Astrocyte of the hippocampus (primary cell): ENCODE measurements at places on chromosomes 6 and 20.
A peak's percentile ranks its signal among the peaks of the same experiment; 100 is the strongest.

GRCh38 chr6:29965873-29966601 lies 23.7 kb downstream of the HLA-A start:
- DNase-seq, result peak; percentile 89

- peak; percentile 55 for DNase-seq
Measured at GRCh38 chr6:136608991-136609390, 58.8 kb upstream of the MAP7 start.

DNA sequence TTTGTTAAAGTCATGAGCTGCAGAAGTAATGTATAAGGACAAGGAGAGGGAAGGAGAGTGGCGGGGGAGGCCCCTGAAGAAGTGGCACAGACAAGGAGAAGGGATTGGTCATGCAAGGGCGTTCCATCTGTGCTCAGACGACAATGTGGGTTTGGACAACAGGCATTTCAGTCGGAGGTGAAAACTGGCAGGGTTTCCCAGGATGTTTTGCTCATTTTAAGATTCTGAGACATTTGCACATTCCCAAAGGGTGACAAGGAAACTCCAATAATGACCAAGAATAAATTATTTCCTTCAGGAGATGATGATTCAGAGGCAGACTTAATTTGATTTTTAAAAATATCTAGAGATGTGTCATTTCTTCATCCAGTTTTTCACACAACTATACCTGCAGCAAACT lies 181.8 kb downstream of the HIVEP2 start:
- peak; percentile 91 for DNase-seq

DNA sequence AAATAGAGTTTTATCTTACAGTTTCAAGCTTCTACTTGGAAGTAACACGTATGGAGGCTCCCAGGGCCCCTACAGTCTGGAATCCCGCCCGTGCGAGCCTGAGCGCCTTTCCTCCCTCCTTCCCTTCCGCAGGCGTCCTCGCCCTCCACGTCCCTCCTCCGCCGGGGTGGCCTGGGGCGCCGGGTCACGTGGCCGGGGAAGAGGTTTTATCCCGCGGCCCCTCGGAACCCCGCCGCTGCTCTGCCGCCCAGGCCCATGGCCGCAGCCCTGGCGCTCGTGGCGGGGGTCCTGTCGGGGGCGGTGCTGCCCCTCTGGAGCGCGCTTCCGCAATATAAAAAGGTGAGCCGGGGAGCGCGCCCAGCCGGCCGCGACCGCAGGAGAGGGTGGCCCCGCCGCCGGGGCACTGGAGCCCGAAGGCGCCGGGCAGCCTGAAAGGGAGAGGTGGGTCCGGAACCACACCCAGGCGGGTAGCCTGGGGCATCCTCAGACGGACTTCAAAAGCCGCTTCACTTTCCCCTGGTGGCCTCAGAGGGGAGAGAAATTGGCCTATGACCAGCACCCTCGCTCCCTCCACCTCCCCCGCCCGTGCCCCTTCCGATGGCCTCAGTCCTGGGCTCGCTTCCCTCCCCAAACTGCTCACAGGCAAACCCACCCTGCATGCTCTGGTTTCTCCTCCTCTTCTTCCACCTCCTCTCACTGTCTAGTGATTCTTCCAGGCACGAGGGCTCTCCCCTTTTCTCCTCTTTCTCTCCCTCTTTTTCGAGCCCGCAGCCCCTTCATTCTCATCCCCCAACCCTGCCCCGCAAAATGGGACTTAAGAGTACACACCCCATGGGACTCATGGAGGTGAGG lies at the start of gene CLPSL2:
TSS of gene CLPSL2 (plus strand) at position 235 of the 852 bp plus-strand sequence. CDS start at position 256, 21 bp downstream.
- DNase-seq, result peak; percentile 23

- DNase-seq, result peak; percentile 34
Measured at GRCh38 chr6:148750838-148751792, 4.3 kb downstream of the UST start.

DNA sequence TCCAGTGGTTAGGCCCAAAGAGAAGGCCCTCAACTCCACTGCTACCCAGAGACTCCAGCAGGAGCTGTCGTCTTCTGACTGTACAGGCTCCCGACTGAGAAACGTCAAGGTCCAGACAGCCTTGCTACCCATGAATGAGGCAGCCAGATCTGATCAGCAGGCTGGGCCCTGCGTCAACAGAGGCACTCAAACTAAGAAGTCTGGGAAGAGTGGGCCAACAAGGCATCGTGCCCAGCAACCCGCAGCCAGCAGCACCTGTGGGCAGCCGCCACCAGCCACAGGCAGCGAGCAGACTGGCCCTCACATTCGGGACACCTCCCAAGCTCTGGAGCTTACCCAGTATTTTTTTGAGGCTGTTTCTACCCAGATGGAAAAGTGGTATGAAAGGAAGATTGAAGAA lies 8.1 kb downstream of the LYRM2 start:
- DNase-seq, result no peak

DNA sequence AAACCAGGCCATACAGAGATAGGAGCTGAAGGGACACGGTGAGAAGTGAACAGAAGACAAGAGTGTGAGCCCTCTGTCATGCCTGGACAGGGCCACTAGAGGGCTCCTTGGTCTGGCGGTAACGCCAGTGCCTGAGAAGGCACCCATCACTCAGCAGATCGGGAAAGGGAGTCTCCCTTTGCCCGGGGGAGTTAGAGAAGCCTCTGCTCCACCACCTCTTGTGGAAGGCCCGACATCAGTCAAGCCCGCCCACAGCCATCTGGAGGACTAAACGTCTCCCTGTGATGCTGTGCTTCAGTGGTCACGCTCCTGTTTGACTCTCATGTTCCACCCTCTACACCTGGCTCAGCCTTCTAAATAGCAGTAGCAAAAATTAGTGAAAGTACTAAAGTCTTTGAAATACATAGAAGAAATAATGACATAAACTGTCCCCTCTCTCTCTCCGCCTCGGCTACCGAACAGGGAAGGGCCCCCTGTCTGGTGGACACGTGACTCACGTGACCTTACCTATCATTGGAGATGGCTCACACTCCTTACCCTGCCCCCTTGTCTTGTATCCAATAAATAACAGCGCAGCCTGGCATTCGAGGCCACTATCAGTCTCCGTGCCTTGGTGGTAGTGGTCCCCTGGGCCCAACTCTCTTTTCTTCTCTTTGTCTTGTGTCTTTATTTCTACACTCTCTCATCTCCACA lies 66.7 kb downstream of the RPP21 start:
- DNase-seq, result peak; percentile 53

GRCh38 chr6:63572747-63573075 lies 431 bp downstream of the LOC128125822 start:
- DNase-seq, result no peak

GRCh38 chr20:18645851-18646250 lies 58.0 kb downstream of the DTD1 start:
- peak; percentile 38 for DNase-seq

- DNase-seq, result no peak
Measured at GRCh38 chr6:161919691-161920090, 645.8 kb upstream of the AGPAT4 start.

DNA sequence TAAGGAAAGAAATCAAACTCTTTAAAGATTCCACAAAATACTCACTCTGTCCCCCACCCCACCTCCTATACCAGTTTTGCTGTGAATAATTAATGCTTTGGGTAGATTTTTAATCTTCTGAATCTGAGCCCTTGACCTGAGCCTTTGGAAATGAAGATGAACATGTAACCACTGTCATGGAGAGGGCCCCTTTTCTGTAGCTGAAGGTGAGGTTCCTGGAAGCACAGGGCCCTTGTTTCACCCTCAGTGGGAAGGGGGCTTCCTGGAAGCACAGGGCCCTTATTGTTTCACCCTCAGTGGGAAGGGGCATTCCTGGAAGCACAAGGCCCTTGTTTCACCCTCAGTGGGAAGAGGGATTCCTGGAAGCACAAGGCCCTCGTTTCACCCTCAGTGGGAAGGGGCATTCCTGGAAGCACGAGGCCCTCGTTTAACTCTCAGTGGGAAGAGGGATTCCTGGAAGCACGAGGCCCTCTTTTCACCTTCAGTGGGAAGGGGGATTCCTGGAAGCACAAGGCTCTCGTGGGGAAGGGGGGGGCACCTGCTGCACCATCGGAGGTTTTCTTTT lies 75.7 kb downstream of the DACT2 start:
- no peak for DNase-seq

DNA sequence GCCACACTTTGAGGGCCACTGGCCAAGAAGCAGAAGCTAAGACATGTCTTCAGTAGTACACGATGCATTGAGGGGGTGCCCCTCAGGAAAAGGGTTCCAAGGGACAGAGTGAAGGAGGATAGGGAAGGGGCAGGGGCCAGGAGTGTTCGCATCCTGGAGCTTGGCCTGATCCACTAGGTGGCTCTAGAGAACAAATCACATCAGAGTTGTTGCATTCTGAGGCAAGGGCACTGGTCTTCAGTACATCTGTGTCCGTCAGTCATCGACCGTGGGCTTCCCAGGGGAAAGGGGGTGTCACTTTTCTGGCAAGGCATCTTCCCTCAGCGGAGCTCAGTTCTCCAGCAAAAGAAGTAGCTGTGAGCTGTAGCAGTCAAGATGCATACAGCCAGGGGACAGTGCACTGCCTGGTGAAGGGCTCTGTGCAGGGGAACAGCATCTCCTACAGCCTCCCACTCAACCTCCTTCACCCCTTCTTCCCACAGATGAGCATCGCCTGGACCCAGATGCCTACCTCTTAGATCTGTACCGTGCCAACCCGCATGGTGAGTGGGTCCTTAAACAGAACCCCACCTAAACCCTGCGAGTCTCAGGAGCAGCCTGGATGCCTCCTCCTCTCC lies 47.8 kb downstream of the ARHGAP40 start:
- DNase-seq, result peak; percentile 42

- no peak for DNase-seq
Measured at GRCh38 chr6:40806256-40806864, 219.2 kb upstream of the LRFN2 start.

GRCh38 chr20:44962483-44962882 lies 2.3 kb upstream of the TOMM34 start:
- no peak for DNase-seq

GRCh38 chr6:41555326-41556300 lies 9.4 kb downstream of the FOXP4 start:
- DNase-seq, result no peak

DNA sequence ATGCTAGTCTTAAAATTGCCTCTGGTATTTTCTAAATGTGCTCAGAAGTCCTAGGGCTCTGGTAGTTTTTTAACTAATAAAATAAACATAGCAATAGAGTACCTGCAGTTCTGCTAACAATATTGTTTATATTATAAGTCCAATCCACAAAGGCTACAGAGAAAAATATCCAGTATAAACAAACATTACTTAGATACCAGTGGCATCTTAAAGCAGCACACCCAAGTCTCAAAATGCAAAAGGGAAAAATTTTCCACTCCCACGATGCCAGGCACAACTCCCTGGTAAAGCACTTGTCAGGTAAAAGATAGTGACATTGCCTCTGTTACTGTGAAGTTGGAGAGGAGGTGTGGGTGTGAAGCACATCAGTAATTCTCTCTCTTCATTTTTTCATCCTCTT lies 123.3 kb downstream of the OGFRL1 start:
- no peak for DNase-seq

DNA sequence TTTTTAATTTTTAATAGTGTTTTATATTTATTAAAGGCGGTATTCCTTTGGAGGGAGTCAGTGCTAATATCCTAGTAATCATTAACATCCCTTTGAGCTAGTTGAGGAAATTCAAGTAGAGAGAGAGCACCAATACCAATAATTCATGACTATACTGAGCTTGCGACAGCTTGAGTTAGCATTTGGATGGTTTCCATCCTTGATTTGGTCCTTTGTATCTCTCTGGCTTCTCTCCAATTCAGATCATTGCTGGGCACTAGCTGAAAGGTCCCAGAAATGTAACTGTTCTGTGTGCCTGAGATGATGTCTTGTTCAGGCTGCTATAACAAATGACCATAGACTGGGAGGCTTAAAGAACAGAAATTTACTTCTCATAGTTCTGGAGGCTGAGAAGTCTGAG lies 77.0 kb downstream of the RNF144B start:
- DNase-seq, result no peak

GRCh38 chr20:17680836-17681725 lies 961 bp downstream of the RRBP1 start:
- peak; percentile 92 for DNase-seq

GRCh38 chr6:42118162-42119001 lies 24.0 kb downstream of the C6orf132 start:
- peak; percentile 67 for DNase-seq

- DNase-seq, result no peak
Measured at GRCh38 chr20:49578436-49578835, 10.5 kb upstream of the PTGIS start.

- no peak for DNase-seq
Measured at GRCh38 chr6:14381829-14382677, 264.5 kb downstream of the CD83 start.

GRCh38 chr6:119669221-119669620 lies 319.7 kb upstream of the MAN1A1 start:
- no peak for DNase-seq

DNA sequence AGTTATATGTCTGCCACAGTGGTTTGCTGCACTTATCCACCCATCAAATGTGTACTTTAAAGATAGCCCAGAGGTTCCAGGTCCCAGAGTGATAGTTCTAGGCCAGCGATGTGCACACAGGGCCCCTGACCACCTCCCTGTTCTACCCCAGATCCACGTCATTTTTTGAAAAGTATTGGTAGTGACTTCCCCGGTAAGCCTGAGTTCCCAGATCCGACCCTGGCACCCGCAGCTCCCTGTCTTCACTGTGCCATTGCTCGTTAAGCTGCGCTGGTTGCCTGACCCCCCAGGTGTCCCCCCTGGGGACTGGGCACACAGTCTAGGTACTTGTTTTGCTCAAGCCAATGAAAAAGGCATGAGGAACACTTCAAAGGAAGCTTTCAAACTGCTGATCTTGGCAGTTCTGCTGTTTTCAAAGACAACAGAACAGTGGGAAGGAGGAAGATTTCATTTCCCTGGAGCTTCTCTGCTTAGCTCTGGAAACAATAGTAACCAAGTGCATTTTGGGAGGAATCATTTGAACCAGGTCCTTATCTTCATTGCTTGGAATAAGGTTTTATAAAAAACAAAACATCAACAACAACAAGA lies 116.3 kb upstream of the TAB2 start:
- DNase-seq, result no peak

DNA sequence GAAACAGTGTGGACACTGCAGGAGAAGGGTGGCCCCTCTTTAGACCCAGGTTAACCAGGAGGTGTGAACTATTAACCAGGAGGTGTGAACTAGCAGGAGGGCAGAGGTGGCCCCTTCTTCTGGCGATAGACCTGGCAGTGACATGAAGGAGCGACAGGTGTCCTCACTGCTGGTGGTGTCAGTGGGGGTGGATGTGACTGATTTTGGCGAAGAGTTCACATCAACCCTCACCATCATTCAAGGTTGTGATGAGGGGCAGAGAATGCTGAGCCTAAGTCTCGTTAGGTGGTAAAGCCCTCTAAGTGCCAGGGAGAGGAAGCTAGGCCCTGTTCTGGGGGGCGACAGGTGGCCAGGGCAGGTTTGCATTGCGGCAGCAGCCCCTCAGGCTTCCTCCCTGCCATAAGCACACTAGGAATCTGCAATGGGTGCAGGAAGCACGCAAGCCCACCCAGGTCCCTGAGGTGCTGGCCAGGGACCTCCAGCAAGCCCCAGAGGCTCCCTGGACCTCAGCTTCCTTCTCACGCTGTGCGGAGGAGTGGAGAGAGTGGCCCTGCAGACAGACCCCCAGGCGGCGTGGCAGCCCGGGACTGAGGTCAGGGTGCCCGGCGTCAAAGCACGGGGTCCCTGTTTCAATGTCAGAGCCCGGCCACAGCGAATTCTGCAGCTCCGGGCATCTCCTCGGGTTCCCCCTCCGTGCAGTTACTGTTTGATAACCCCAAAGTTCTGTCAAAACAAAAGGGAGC lies 13.7 kb downstream of the NPEPL1 start:
- DNase-seq, result no peak

GRCh38 chr20:32490942-32491763 lies 94.0 kb downstream of the NOL4L start:
- no peak for DNase-seq
